NAMALWA (cell line): ENCODE measurements at places on chromosomes 6 and 20.

DNA sequence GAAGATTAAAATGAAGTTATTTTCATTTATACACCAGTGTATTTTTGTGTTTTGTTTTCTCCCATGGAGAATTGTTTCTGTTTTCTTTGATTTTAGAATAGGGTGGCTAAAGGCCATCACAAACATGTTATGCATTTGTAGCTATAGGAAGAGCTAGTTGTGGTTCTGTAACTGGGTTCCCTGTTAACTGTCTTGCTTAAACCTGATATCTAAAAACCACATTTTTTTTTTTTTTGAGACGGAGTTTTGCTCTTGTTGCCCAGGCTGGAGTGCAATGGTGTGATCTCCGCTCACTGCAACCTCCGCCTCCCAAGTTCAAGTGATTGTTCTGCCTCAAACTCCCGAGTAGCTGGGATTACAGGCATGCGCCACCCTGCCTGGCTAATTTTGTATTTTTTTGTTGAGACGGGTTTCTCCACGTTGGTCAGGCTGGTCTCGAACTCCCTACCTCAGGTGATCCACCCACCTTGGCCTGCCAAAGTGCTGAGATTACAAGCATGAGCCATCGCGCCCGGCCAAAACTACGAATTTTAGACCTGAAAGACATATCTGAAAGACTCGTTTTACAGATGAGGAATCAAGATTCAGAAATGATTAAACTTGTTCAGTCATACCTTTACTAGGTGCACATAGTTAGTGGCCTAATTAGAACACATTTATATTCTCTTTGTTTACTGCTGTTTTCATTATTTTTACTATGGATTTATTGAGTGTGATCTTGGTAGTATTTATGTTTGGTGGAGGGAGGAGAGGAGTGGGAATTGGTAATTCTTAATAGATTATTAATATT is 18.0 kb downstream of the SCAF8 start:
- no peak for DNase-seq

DNA sequence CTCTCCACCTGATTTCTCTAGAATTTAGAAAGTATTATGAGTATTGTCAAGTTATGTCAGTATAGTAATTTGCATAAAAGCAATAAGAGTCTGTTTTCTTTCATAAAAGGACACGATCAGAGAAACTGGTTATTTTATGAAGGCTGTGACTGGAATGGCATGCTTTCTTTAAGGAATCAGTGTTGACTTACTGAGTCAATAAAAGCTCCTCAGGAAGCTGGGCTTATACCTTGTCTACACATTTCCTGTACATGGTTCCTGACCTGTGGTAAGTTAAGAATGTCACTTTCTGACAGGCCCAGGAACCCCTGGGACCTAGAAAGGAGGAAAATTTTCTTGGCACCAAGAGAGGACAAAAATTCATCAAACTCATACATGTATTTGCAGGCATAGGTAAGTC is 1224.0 kb upstream of the ADGRB3 start:
- no peak for DNase-seq

DNA sequence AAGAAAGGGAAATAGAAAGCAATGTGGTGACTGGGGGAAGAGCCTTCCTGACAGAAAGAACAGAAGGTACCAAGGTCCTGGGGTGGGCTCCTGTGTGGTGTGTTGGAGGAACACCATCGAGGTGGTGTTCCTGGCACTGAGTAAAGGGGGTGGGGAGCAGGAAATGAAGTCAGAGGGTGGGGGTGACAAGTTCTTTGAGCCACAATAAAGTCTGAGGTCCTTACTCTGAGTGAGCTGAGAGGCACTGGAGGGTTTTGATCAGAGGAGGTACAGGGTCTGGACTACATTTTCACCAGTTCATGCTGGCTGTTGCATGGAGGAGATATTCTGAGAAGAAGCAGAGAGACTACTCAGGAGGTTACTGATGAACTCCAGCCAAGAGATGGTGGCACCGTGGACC is 198.2 kb downstream of the GMPR start:
- no peak for DNase-seq

GRCh38 chr6:122025104-122025503 is 374.3 kb upstream of the HSF2 start:
- no peak for DNase-seq

GRCh38 chr20:50272724-50273446 is 82.3 kb downstream of the CEBPB start:
- no peak for DNase-seq

DNA sequence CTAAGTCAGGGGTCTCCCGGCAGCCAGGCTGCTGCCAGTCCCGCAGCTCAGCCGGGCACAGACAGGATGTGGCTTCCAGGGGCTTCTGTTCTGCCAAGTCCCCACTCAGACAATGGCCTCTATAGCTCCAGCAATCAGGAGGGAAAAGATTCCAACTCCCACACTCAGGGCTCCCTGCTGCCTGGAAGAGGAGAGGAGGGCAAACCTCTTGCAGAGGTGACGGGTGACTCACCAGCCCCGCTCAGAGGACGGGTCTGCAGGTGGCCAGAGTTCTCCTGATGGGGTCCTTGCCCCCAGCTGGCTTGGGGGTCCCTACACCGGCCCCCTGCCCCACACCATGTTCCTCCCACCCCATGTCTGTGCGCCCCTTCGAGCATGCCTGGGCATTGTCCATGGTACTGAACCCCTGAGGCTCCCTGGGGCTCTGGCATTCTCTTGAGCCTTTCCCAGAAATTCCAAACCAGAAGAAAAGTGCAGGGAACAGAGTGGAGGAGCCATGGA is 32.6 kb downstream of the NTSR1 start:
- no peak for DNase-seq
